SK-N-MC (cell line): ENCODE measurements at places on chromosomes 2 and 18.

DNA sequence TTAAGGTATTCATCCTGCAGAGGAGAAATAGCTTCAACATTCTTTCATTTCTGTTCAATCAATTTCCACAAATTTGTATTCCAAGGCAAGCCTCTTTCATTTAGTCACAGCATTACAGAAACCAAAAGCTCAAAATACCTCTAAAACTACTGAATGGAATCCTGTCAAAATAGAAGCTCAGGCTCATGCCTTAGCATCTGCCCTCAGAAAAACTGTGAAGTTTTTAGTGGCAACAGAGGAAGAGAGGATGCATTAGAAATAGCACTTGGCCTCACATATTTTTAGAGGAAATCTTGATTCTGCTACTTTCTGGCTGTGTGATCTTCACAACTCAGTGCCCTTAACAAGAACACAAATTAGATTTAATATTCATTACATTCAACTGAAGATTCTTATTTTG is 69.1 kb upstream of the GALNT13 start:
- DNase-seq: no peak

DNA sequence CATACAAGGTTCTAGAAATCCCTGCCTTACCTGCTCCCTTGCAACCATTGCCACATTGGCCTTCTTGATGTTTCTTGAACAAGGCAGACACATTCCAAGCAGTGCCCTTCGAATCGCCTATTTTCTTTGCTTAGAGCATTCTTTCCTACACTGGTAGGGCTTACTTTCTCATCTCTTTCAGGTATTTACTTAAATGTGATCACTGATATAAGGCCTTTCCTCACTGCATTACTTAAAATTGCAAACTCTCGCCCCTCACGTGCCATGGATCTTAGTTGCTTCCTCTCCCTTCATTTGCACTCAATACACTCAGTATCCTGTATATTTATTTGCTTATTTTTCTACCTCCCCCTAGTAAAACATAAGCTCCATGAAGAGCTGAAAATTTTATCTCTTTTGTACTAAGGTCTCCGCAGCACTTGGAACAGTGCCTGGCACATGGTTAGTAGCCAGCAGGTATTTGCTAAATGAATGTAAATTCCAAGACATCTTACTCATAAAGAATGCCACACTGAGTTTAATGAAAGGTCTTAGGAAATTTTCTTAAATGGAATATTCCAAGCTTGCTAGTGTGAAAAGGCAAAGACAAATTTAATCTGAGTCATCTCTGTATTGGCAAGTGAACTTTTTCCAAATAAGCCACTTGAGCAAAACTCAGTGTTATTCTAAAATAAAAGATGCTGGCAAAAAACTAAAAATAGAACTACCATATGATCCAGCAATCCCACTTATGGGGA is 42.4 kb upstream of the FIGN start:
- no peak for DNase-seq

GRCh38 chr2:11932048-11932512 is 185.6 kb downstream of the LPIN1 start:
- no peak for DNase-seq

GRCh38 chr2:25685741-25686140 is 12.4 kb upstream of the DTNB start:
- no peak for DNase-seq

DNA sequence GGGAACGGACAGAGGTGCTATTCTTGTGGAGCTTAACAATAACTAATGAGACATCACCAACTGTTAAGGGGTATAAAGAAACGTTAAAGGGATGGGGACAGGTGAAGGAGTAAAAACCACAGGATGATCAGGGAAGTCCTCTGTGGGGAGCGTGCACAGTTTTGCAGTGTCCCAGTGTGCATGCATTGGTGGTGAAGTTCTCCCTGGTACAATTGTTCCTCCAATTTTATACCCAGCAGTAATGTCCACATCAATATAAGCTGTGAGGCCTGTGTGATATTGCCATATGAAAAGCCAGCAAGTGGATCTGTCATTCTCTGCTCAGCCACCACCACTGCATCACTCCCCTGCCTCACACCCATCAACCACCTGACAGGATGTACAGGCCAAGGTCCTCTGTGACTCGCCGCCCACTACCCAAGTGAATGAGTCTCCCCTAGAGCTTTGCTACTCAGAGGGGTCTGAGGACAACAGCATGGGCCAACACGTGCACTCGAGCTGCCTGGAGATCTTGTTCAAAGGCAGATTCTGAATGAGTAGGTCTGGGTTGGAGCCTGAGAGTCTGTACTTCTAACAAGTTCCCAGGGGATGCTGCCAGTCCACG is 4.6 kb downstream of the MLPH start:
- DNase-seq: no peak

DNA sequence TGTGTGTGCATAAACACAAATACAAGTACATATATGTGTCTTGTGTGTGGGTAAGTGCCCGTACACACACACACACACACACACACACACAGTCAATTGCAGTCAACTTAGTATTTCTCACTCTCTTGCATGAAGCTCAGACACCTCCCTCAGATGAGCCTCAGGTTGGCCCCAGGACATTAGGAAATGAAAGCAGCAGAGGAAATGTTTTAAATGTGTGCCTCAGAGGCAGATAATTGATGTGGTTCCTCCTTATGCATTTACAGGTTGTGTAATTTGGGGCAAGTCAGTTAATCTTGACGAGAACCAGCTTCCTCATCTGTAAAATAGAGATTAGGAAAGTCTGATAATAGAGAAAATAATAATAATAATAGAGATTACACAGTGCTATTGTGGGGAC is 814.0 kb upstream of the ID2 start:
- DNase-seq: no peak

- DNase-seq: peak; percentile 45
Measured at GRCh38 chr2:185475914-185476313, 262.7 kb upstream of the FSIP2 start.

- DNase-seq: no peak
Measured at GRCh38 chr2:199449455-199449854, 8.3 kb downstream of the SATB2 start.

DNA sequence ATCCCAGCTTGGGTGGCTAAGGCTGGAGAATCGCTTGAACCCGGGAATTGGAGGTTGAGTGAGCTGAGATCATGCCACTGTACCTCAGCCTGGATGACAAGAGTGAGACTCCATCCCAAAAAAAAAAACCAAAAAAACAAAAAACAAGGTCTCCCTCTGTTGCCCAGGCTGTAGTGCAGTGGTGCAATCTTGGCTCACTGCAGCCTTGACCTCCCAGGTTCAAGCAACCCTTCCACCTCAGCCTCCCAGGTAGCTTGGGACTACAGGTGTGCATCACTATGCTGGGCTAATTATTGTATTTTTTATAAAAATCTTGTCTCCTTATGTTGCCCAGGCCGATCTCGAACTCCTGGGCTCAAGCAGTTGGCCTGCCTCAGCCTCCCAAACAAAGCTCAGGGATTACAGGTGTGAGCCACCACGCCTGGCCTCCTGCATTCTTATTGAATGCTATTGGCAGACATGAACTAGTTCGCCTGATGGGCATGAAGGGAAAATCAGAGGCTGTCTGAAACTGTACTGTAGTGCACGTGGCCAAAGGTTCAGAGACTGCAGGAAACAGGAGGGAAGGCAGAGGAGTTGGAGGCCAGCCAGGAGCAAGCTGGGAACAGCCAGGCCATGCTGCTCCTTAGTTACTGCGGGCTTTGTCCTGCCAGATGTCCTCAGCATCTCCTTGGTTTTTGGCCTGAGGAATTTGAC is 16.0 kb upstream of the ASXL2 start:
- no peak for DNase-seq

GRCh38 chr2:189348369-189348768 is 92.9 kb upstream of the WDR75 start:
- DNase-seq: no peak

GRCh38 chr18:75070235-75070624 is 138.7 kb downstream of the PTGR3 start:
- DNase-seq: no peak

DNA sequence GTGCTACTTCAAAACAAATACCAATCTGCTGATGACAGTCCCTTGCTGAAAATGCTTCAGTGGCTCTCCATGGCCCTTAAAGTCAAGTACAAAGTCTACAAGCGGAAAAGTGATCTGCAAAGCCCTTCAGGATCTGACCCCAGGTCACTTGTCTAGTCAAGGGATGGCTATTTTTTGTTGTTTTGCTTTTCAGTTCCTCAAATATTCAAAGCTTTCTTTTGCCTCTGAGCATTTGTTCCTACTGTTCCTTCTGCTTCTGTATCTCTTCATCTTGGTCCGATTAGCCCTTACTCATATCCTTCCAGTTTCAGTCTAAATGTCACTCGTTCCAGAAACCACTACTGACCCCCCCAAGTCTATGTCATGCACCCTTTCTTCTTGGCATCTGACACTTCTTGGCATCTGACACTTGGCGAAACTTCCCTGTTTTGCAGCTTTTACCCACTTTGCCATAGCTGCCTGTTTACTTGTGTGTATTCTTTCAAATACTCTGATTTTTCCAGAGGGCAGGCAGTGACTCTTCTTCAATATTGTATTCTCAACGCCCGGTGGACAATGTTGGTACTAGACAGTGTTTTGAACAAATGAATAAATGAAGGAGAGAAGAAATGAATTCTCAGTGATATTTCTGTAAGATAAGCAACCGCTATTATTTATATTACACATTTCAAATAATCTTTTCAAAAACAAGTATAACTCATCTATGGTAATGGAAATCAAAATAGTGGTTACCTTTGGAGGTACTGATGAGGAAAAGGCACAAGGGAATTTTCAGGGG is 175.9 kb upstream of the FN1 start:
- no peak for DNase-seq

DNA sequence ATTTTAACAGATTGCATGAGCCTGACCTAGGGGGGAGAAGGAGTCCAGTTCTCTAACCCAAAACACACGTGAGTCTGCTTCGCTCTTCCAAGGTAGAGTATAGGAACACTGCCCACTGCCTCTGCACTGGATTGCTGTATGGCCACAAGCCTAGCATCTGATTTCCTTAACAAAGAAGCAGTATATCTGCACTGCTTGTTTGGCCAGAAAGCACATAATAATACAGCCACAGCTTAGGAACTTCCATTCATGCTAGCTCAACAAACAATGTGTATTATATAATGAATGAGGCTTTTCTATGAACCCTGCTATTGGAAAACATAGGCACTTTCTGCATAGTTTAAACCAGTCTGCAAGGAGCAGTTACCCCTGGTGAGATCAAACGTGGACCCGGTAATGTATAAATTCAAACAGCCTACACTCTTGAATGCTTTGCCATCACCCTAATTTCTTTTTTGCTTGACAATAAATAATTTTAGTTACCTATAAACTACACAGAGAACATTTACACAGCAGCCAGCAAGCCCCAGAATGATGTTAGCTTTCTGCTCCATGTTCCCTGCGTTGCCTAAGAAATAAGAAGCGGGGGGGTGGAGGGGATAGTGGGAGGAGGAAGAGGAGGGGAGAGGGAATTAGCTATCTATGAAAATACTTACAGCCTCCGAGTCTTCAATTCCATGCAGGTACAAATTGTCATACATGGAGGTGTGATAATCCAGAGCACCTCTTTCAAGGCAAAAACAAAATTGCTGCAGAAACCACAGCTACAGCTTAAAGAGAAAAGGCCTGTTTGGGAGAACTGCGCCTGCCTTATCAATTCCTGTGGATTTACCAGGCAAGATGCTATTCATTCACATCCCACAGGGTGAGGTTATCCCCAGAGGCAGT is 125.6 kb downstream of the CACNB4 start:
- no peak for DNase-seq

- no peak for DNase-seq
Measured at GRCh38 chr2:220887876-220888275, 684.2 kb downstream of the EPHA4 start.

DNA sequence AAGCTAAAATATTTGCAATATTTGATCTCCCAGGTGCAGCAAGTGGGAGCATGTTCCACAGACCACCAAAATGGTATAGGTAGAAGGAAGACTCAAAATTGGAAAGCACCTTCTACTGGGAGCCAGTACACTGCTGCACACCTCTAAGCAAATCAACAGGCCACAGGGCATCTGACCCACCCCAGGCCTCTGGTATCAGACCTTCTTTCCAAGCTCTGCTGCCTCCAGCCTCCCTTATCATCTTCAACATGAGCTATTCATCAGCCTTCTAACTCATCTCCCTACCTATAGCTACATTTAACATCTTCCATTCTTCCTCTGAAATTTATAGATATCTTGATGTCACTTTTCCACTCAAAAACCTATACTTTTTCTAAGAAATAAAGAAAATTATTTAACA is 294.8 kb downstream of the ZEB2 start:
- no peak for DNase-seq

DNA sequence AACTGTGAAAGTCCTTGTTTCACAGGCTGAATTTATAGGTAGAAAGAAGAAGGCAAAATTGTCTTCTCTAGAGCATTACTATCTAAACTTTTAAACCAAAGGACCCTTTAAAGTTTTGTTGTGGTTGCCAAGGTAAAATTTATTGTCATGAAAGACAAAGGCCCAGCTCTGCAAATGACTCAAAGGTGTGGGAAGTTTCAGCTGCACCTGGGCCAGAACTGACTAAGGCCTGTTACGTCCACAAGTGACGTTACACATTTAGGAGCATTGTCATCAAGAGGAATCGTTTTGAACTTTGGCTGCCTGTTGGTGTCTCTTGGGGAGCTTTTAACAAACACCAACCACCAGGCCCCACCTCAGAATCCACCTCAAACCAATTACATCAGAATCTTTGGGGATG is 8.1 kb upstream of the DSC3 start:
- DNase-seq: no peak

DNA sequence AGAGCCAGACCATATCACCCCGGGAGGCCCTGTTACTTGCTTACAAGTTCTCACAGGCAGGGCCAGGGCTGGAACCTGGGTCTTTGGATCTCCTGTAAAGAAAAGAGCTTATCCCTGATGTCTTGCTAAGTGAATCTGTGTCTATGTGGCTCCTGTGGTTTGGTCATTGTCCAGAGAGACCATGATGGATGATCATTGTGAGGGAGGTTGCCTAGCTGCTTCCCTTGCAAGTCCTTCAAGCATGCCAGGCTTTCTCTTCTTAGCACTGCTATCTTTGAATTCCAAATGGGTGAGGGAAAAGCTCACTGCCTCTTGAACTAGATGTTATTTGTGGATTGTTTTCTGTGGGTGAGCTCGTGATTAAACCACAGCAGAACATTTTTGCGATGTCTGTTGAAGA is 151.6 kb downstream of the FSHR start:
- DNase-seq: no peak
